ENCODE measurements at places on chromosomes 12 and 14. TPM values are rescaled to one million over a fixed set of nuclear protein-coding genes. Genes with fewer than 3 reads are reported as not detected.

GRCh38 chr14:72559202-72559601, 334.7 kb downstream of the DPF3 start:
- no peaks in the 10 kb centered on the region for H3K36me3 ChIP-seq
- peak; percentile 13 for DNase-seq
- H3K27ac ChIP-seq, result no peak overlapping the region
- H3K4me3 ChIP-seq, result no peak overlapping the region
- no peaks in the 10 kb centered on the region for H3K27me3 ChIP-seq

Gene MYF5
- not detected for total RNA-seq

Gene KRT82
- not detected for total RNA-seq

Gene SLC39A2
- not detected for total RNA-seq

DNA sequence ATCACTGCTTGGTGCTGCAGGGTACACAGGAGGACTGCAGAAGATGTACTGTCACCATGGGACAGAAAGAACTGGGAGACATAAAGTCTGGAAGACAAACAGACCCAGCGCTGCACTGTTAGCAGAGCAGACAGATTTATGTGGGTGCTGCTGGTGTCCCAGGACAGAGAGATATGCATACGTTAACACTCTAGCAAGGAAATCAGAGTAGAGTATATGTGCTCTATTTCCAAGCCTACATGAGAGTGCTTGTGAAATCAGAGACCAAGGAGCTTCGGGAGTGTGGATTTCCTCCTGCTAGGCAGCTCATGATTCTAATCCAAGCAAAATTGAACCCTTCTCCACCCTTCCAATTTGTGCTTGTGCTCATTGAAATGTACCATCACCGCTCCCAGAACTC, 416.5 kb downstream of the VRK1 start:
- no peak overlapping the region for H3K27ac ChIP-seq
- no peak overlapping the region for H3K4me3 ChIP-seq
- peaks cover 22% of the 10 kb centered on the region for H3K27me3 ChIP-seq

Gene BIN2
- not detected for total RNA-seq

All from neural progenitor cell (in vitro differentiated cells).